Sigmoid colon (tissue), 7 donors: ENCODE measurements at places on chromosomes 7 and 10. TPM values are rescaled to one million over a fixed set of nuclear protein-coding genes. Genes with fewer than 3 reads are reported as not detected.

IL6 gene
- not detected for polyA plus RNA-seq

GPR37 gene
- not detected for polyA plus RNA-seq

VOPP1 gene
- 59.5 TPM for polyA plus RNA-seq

RBP3 gene
- not detected for polyA plus RNA-seq

CADPS2 gene
- 9.5 TPM for polyA plus RNA-seq

PILRA gene
- 5.4 TPM for polyA plus RNA-seq

CHST15 gene
- polyA plus RNA-seq, result 2.4 TPM

ACBD5 gene
- polyA plus RNA-seq, result 36.8 TPM

TEX47 gene
- polyA plus RNA-seq, result not detected

PON1 gene
- polyA plus RNA-seq, result not detected

ZMYND11 gene
- polyA plus RNA-seq, result 21.5 TPM

ACTL6B gene
- polyA plus RNA-seq, result not detected

RAMP3 gene
- polyA plus RNA-seq, result 26.0 TPM

ZP3 gene
- 4.5 TPM for polyA plus RNA-seq

TAS2R5 gene
- not detected for polyA plus RNA-seq

TBRG4 gene
- polyA plus RNA-seq, result 80.1 TPM

NPC1L1 gene
- polyA plus RNA-seq, result not detected

COBL gene
- polyA plus RNA-seq, result 12.6 TPM

ARL3 gene
- polyA plus RNA-seq, result 4.6 TPM

SUGCT gene
- 16.8 TPM for polyA plus RNA-seq

LRRC72 gene
- polyA plus RNA-seq, result not detected

PDE1C gene
- polyA plus RNA-seq, result 0.99 TPM

PTF1A gene
- not detected for polyA plus RNA-seq

CPXM2 gene
- 6.7 TPM for polyA plus RNA-seq

SPDYE9 gene
- polyA plus RNA-seq, result not detected

LEP gene
- not detected for polyA plus RNA-seq

PDE6C gene
- polyA plus RNA-seq, result not detected
